ENCODE measurements at places on chromosomes 16 and 17.
A peak's percentile ranks its signal among the peaks of the same experiment; 100 is the strongest.

GRCh38 chr16:57628008-57628781 is at the start of gene ADGRG1:
Gene ADGRG1, plus strand, starts transcription at chr16:57628630. Its CDS starts 21,658 bp downstream, at chr16:57650288.
- DNase-seq: peak; percentile 81

- no peak for DNase-seq
These were observed 402.7 kb downstream of the SOX9 start for GRCh38 chr17:72523491-72523890.

- no peak for DNase-seq
These were observed 18.3 kb downstream of the TMEM94 start for GRCh38 chr17:75474736-75475135.

GRCh38 chr16:62870554-62870953 is 834.3 kb upstream of the CDH8 start:
- DNase-seq: no peak
